ENCODE measurements at places on chromosomes 7 and 10. TPM values are rescaled to one million over a fixed set of nuclear protein-coding genes. Genes with fewer than 3 reads are reported as not detected.
A peak's percentile ranks its signal among the peaks of the same experiment; 100 is the strongest.

CLDN4 gene
- 24.3 TPM for total RNA-seq

C10orf105 gene
- 0.10 TPM for total RNA-seq

RSPH10B gene
- total RNA-seq, result 0.31 TPM

DLG5 gene
- 34.6 TPM for total RNA-seq

APBB1IP gene
- total RNA-seq, result 2.7 TPM

GIMAP2 gene
- 14.8 TPM for total RNA-seq

CTAGE4 gene
- total RNA-seq, result 4.7 TPM

AKR1C4 gene
- not detected for total RNA-seq

UCMA gene
- not detected for total RNA-seq

GPR37 gene
- 4.6 TPM for total RNA-seq

MAD1L1 gene
- total RNA-seq, result 58.0 TPM

SORCS3 gene
- total RNA-seq, result 1.4 TPM

SYT15B gene
- total RNA-seq, result 1.1 TPM

DNA sequence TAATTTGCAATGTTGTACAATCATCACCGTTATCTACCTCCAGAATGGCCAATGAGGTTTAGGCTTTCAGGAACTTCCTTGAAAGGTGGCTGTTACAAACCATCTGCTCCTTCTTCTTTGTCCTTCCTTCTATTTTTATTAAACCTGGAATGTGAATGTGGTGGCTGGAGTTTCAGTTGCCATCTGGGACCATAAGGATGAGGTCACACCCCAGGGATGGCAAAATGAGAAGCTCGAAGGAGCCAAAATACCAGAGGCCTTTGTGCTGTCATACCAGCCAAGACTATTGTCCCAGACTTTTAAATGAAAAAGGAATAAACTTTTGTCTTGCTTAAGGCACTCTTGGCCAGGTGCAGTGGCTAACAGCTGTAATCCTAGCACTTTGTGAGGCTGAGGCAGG, 30.9 kb upstream of the LMTK2 start:
- DNase-seq, result no peak

DNA sequence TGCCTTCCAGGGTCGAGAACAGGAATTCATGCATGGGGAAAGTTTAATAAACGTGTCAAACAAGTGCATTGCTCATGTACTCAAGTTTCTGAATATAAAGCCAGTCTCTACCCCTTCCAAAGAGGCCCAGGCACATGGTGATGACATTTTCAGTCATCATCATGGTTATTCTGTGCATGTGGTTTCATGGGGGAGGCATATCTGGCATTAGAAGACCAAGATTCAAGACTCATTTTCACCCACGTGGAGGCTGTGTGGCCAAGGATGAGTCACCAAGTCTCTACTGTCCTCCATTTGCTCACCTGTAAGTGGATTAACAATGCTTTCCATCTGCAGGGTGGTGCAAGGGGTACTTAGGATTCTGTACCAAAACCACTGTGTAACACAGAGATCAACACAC, 34.0 kb upstream of the CNPY1 start:
- no peak for DNase-seq

DNA sequence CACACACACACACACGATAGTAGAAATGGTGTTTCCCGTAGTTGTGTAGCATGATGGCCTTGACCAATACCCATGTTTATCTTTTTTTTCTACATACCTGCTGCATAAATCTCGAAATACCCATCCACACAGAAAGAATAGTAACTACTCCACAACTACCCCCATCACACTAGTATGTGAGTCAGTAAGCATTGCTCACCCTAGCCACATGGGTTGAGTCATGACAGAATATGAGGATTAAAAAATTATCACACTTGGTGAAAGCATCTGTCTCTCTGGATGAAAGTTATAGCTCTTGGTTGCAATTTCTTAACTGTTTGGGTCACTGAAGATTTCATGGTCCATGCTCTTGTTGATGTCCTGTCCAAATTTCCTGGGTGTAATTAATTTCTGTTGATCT, 103.4 kb upstream of the MDFIC start:
- DNase-seq, result no peak

- no peak for DNase-seq
Measured at GRCh38 chr10:3445648-3446047, 273.1 kb upstream of the PITRM1 start.

DNA sequence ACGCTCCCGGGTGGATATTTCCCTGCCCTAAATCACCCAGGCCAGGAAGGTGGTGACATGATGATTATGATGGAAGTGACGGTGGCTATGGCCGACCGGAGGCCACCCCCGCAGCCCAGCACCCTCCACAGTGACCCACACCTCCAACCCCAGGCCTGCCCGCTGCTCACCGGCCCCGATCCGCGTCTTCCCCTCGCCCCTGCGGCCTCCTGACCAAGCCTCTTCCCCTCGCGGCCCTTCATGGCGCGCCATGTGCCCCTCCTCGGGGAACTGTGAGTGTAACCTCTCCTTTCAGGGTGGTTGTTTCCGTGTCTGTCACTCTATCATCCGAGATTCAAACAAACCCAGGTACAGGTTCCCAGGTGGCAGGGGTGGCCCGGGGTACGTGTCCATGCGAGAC, 78.3 kb downstream of the UNCX start:
- no peak for DNase-seq

DNA sequence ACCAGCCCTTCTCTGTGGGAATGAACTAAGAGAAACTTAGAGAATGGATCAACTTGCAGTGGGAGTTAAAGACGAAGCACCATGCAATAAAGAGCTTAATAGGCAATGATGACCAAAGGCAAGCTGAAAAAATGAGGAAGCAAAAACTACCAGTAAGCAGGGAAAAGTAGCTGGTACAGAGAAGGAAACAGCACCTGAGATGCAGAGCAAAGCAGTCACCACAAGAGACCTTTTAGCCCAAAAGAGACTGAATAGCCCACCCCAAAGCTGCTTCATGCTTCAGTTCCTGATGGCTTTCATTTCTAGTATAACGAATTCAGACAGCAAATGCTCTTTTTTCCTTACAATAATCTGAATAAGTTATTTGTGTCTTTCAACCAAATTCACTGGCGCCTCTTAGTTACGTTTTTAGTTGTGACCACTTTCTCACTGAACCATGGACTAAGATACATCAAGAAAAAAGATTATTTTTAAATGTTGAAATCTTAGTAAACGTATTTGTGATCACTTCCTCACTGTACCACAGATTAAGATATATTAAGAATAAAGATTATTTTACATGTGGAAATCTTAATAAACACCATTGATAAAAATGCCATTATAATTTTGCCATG, 76.0 kb downstream of the USP6NL start:
- DNase-seq, result no peak

GRCh38 chr10:61634746-61635145, 28.0 kb upstream of the CABCOCO1 start:
- DNase-seq, result no peak

DNA sequence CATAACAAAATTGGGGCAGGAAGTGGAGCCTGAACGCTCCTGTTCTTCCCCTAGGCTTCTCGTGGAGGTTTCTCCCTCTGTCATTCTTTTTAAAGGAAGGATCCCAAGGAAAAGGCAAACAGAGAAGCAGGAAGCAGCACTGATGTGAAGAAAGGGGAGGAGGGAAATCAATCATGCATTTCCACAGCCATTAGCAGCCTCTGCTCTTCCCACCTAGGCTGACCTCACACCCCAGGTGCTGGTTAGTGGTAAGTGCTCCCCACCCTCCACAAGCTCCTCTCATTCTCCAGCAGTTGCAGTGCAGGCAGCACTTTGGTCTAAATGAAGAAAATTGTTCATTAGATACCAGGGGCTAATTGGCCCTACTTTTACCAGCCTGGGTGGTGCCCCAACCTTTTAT, 2.6 kb downstream of the CRHR2 start:
- no peak for DNase-seq

DNA sequence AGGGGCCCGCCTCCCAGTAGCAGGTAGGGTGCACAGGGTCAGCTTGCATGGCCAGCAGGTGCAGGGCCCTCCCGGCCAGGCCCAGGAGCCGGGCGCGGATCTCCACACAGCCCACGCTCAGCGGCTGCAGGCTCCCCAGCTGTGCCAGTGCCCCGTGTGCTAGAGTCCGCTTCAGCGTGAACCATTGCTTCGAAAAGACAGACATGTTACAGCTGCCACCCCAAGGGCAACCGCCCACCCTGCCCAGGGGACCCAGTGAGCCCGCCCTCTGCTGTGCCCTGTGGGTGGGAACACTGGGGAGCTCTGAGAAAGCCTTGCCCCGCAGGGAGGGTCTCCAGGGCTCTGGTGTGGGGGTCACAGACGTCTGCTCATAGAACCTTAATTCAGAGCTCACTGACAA, 64.3 kb upstream of the NKX6-2 start:
- no peak for DNase-seq

DNA sequence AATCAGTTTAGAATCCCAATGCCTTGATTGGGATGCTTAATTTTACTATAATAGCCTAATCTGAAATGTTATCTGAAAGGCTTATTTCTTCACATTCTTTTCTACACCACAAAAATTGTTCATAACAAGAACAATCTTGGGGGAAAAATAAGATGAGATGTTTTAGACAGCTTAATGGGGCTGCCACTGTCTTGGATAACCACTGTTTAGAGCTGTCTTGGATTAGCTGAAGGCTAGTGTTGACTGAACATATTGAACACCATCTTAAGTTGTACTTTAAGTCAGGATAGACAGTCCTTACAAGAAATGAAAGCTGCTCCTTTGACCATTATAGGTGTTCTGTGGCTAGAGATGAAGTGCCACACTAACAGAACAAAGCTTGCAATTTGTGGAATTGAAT, 501.3 kb downstream of the GFRA1 start:
- no peak for DNase-seq

- no peak for DNase-seq
Measured at GRCh38 chr7:37411444-37412034, 37.1 kb downstream of the ELMO1 start.

- peak; percentile 67 for DNase-seq
Measured at GRCh38 chr7:45574669-45575500, 717 bp downstream of the ADCY1 start.

DNA sequence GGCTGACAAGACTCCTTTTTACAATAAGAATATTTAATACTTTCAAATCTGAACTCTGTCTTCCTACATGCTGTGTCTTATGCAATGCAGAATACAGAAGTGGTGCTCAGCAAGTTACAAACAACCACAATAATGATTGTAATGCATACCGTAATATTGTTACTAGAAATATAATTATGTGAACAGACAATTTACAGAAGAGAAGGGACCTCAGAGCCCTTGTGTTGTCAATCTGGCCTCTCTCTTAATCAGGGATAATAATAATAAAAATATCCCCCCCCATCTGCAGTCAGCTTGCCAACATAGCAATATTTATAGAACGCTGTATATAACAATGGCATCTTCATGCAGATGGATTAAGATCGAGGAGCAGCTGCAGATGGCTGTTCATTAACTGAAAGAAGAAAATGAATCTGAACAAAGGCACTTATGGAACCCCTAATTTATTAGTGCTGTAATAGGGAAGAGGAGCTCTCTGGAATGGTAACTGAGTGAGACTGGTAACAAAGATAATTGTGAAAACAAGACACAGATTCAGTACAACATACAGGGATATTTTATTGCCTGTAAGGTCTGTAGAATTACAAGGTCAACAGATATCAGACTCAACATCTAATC, 106.3 kb downstream of the TMEM26 start:
- DNase-seq, result peak; percentile 60

DNA sequence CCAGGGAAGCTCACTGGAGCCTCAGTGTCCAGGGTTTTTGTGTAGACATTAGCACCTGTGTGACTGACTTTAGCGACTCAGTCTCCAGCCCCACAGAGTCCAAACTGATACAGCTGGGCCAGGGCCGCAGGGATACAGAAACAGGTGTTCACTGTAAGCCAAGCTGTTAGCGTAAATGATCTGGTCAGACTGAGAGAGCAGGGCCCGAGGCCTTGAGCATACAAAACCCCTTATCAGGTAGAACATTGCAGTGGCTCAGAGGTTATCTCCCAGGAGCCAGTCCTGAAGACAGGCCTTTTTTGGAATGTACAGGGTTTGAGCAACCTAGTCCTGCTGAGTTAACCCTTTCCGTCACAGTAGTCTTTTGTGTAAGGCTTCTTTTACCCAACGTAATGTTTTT, 25.0 kb downstream of the LHPP start:
- DNase-seq, result no peak

- DNase-seq, result peak; percentile 85
Measured at GRCh38 chr10:62459072-62459471, 84.9 kb downstream of the ZNF365 start.

- no peak for DNase-seq
Measured at GRCh38 chr7:27189295-27189996, 4.4 kb upstream of the HOXA11 start.

- DNase-seq, result peak; percentile 21
Measured at GRCh38 chr7:98211221-98211675, at the start of gene BHLHA15. Gene BHLHA15 (plus strand): TSS chr7:98211439. CDS start chr7:98212310, 871 bp downstream.

DNA sequence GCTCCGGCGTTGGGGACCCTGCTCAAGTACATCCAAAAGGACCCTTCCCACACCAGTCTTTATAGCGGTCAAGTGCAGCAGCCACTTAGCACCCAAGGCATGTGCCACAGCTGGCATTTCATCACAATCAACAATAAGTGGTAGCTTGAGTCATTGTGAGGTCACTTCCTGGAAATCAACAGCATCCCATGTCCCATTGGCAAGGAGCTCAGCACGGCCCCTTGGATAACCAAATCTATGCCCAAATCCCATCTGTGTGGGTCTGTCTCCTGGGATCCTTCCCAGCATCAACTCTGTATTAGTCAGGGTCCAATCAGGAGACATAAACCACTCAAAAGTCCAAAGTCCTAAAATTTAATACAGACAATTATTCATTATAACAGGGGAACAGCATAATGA, 27.1 kb downstream of the MDH2 start:
- no peak for DNase-seq

- DNase-seq, result no peak
Measured at GRCh38 chr10:107800061-107800460, 635.6 kb upstream of the SORCS1 start.

GRCh38 chr7:100545360-100546128, 6.5 kb downstream of the AGFG2 start:
- peak; percentile 57 for DNase-seq

DNA sequence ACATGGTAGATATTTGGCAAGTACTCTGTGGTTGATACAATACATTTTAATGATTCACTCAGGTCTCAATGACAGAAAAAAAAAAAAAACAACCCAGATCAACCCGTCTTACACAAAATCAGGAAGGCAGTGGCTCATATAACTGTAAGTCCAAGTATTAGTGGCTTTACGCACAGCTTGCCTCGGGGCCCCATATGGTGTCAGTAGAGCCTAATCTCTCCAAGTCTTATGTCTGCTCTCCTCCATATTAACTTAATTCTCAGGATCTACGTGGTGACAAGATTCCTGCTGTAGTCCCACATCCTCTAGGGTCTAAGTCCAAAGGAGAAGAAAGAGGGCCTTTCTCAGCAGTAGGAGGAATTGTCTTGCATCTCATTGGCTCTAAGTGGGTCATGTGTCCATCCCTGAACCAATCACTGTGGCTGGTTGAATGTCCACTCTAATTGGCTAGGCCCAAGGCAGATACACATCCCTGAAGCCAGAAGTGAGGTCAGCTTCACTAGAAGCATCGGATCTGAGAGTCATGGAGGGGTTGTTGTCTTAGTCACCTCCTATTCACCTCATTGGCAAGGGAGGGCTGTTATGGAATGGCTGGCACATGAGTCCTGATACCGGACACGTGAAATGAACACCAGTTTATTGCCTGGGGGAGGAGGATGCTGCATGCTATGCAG, 20.5 kb upstream of the PLPP4 start:
- DNase-seq, result no peak
